SJSA1 (cell line): ENCODE measurements at places on chromosomes 16 and 17. TPM values are rescaled to one million over a fixed set of nuclear protein-coding genes. Genes with fewer than 3 reads are reported as not detected.

GRCh38 chr17:82100502-82101298, 2.7 kb upstream of the FASN start:
- no peak for DNase-seq

DNA sequence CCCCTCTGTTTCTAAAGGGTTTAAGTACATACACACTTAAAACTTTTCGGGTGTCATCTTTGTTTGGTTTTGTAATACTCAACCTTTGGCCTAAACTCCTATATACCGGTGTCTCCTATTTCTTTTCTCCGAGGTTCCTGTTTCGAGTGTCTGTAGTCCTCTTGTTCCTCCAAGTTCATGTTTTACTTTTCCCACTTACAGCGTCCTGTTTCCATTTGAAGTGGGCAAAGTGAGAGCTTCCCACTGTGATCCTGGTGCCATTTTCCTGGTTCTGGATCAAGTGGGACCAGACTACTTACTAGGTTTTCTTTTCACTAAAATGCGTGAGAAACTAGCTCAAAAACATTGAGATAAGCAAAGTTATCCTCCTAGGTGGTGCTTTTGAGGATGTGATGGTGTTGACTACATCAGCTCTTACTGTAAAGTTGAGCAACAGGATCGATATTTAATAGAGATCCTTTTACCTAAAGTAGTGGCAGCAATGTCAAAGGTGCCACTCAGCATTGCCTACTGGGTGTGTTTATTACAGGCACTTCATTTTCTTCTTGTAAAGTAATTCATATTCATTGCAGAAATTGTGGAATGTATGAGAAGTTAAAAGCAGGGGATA, 1.3 kb downstream of the PSMD3 start:
- no peak for DNase-seq

STH gene
- not detected in 2 replicates for total RNA-seq

- DNase-seq = no peak
Measured at GRCh38 chr17:73633736-73634135, 10.5 kb downstream of the SDK2 start.

- DNase-seq = no peak
Measured at GRCh38 chr17:57636274-57636673, 108.8 kb downstream of the CCDC182 start.
